ENCODE measurements at places on chromosomes 13 and 19.
A peak's percentile ranks its signal among the peaks of the same experiment; 100 is the strongest.

GRCh38 chr13:66501181-66501580 is 729.0 kb downstream of the PCDH9 start:
- no peak for DNase-seq

GRCh38 chr19:35031072-35031881 is 1.0 kb downstream of the SCN1B start:
- DNase-seq = peak; percentile 62

GRCh38 chr19:4493104-4493928 is 21.2 kb downstream of the HDGFL2 start:
- DNase-seq = no peak

DNA sequence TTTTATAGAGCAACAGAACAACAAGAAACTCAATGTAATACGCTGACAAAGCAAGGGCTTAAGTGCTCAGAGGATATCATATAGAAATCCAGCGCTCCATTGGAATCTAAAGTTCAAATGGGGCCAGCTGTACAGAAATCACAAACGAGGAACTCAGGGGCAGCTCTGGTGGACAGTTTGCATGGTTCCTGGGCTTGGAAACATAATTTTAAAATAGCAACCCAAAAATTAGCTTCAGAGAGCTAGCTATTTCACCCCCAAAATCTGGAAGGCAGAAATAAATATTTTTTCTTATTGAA is 19.2 kb upstream of the LATS2 start:
- no peak for DNase-seq

DNA sequence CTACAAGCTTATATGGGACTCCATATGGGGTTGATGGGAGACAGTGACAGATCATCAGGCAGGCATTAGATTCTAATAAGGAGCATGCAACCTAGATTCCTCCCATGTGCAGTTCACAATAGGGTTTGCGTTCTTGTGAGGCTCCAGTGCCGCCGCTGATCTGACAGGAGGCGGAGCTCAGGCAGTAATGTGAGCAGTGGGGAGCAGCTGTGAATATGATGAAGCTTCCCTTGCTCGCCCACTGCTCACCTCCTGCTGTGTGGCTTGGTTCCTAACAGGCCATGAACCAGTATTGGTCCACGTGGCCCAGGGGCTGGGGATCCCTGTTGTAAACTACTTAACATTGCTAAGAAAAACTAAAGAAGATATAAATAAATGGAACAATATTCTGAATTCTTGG is 378.4 kb downstream of the KCNRG start:
- no peak for DNase-seq

DNA sequence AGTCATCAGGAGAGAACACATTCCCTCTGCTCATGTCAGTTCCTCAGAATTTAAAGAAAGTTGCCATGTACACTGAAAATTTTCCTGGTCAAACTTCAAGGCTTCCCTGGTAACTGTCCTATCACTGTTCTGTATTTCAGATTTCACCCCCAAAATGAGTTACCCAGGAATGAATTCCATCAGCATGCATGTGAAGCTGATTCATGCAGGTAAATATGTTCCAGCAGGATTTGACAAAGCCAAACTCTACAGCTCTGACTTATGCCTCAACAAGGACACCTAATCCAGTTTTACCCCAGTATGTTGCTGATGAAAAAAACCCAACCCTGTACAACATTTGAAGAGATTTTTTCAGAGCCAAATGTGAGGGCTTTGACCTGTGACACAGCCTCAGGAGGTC is 21.5 kb downstream of the LIG4 start:
- DNase-seq = no peak

GRCh38 chr13:23440821-23441618 is 7.5 kb upstream of the SACS start:
- DNase-seq = peak; percentile 41

- DNase-seq = no peak
Observed at GRCh38 chr13:101880581-101880980, 428.1 kb downstream of the ITGBL1 start.

- DNase-seq = peak; percentile 88
Observed at GRCh38 chr19:17829855-17830566, 8.7 kb upstream of the INSL3 start.

DNA sequence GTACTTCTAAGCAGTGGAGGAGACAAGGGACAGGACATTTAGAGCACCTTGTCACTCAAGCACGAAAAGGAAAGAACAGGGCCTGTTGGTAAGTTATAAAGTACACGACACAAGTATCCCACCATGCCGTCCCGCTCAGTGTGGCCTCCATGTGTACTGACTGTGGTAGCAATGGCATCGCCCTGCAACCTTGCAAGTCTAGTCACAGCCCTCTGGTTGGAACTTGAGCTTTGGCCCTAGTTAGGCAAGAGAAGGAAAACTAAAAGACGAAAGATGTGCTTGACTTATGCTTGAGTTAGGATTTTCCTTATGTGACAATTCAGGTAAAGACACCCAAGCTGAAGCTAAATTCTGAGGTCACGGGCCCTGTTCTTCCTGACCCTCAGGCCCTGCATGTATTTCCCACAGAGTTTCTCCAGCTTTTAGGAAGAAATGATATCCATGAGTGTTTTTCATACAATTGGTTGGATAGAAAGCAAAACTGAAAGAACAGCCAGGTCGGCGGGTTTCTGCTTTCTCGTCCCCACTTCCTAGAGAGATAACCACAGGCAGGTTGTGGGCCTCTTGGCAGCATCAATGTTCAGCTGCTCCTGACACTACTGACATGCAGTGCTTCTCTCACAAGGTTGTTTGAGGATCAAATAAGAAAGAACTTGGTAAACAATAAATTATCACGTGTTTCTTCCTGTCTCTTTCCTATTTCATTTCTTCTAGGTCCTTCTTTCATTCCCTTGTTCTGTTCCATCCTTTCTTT is 216.2 kb downstream of the IRS2 start:
- DNase-seq = peak; percentile 45

GRCh38 chr19:16825312-16826052 is 3.7 kb upstream of the SIN3B start:
- DNase-seq = peak; percentile 35

DNA sequence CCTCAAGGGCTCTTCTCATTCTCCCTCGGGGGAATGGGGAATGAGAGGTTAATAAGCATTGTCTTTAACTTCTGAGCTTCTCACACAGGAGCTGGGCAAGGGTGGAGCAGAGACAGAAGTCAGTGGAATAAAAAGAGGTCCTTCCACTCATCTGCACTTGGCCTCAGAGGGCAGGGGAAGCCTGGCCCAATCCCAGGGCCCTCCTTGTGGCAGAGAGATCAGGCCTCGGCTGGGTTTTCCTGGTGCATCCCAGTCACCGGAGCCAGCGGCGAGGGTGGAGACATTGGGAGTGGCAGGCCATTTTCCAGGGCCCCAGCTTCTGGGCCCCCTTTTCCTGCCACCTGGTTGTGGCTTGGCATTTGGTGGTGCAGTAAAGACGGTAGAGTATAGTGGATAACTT is 10.6 kb downstream of the CALM3 start:
- no peak for DNase-seq

DNA sequence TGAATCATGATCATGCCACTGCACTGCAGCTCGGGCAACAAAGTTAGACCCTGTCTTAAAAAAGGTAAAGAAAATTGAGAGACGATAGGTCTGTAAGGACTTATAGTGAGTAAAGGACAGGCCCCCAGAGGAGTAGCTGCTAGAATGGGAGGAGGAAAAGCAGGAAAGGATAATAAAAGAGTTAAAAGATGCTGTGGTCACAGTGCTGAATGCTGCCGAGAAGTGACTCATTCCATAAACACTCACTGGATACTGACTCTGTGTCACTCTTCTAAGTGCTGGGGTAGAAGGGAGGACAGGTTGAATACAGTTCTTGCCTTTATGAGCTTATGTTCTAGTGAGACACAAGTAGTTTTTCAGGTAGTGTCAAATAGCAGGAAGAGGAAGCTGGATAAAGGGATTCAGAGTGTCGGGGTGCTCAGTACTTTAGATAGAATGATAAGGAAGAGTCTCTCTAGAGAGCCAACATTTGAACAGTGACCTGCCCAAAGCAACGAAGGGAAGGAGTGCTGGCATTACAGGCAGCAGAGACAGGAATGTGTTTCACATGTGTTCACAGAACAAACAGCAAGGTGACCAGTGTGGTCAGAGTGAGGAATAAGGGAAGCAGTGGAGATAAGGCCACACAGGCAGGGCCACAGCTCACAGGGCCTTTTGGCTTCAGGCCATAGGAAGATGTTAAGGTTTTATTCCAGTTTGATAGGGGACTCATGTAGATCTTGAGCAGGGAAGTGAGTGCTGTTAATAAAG is 1240.5 kb downstream of the UQCRFS1 start:
- DNase-seq = peak; percentile 14

DNA sequence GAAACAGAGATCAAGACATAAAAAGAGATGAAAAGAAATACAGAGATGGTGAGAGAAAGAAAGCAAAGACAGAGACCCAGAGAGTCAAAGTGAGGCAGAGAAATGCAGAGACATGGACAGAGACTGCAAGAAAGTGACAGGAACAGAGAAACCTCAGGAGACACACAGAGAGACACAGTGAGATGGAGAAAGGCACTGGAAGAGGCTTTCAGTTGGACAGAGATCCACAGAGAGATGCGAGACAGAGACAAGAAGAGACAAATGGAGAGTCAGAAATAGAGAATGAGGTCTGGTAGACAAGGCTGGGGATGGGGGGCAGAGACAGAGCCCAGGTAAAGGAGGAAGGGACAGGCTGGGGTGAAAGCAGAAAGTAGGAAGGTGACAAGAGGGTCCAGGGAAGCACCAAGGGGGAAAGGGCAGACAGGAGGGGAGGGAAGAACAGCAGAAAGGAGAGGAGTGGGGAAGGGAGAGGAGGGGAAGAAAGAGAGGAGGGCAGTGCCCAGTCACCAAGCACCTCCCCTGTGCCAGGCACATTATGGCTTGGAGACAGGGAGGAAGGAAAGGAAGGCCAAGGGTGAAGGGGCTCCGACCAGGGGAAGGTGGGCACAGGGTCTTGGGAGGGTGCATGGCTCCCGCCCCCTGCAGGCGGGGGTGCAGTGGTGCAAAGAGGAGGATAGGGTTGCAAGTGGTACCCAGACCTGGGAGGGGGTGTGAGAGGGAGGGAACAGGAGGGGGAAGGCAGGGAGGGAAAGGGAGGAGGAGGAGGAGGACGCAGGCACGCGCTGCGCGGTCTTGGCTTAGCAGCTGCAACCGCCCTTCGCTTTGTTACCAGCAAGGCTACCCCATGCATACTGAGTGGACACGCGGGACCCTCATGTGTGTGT is 38.4 kb downstream of the DEDD2 start:
- peak; percentile 34 for DNase-seq

DNA sequence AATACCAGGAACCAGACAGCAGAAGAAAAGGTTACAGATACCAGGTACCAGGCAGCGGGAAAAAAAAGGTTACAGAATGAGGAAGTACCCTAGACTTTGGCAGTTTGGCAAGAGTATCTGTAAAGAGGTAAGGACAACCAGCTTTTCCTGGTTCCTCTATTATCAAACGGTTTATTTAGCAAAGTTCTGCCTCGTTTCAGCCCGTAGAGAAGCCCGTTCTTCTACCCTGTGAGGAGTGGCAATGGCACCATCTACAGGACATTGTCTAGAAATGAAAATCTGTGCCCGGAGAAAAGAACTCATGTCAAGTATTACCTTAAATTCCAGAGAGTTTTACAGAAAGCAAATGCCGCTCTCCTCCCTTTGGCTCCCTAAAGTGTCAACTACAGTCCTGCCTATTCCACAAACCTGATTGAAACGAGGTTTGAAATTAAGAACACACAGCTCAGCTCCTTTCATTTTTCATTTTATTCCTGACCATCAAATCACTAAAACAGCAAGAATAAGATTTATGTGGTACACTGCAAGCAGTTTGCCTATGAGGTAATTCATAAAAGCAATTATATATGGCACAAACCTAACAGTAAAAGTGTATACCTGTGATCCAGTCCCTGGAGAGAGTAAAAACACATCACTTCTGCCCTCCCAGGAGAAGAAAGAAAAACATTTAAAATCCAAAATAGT is 226.3 kb downstream of the SLC7A1 start:
- DNase-seq = peak; percentile 81

GRCh38 chr13:111902726-111903125 is 164.2 kb upstream of the SOX1 start:
- DNase-seq = no peak

DNA sequence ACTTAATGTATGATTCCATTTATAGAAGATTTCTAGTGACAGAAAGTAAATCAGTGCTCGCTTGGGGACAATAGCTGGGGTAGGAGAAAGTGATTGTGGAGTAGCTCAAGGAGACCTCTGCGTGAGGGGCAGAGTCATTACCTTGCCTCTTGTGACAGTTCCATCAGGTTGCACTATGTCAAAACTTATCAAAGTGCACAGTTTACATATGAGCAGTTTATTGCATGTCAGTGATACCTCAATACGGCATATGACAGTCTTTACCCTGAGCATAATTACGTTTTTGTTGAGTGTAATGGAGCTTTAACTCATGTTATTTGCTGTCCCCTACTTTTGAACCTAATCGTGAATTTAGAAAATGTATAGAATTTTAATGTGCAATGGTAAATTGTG is 15.0 kb downstream of the ARHGEF7 start:
- no peak for DNase-seq

GRCh38 chr13:109191413-109191812 is 562.0 kb downstream of the MYO16 start:
- DNase-seq = no peak

- no peak for DNase-seq
Observed at GRCh38 chr13:100536643-100537180, 51.9 kb downstream of the GGACT start.

DNA sequence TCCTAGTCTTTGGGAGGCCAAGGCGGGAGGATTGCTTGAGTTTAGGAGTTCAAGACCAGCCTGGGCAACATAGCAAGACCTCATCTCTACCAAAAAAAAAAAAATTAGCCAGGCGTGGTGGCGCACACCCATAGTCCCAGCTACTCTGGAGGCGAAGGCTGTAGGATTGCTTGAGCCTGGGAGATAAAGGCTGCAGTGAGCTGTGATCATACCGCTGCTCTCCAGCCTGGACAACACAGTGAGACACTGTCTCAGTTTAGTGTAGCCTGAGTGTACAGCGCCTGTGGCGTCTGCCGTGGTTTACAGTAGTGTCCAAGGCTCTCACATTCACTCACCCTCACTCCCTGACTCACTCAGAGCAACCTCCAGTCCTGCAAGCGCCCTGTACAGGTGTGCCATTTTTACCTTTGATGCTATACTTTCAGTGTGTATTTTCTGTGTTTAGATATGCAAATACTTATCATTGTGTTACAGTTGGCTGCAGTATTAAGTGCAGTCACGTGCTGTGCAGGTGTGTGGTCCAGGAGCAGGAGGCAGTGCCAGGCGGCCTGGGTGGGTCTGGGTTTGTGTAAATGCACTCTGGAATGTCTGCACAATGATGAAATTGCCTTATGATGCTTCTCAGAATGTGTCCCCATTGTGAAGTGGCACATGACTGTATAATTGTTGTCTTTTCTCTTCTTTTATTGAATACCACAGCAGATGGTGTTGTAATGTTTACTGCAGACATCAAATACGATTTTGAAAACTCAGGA is 36.1 kb upstream of the DCUN1D2 start:
- peak; percentile 87 for DNase-seq

GRCh38 chr13:58852076-58852475 is 1220.5 kb downstream of the PCDH17 start:
- DNase-seq = no peak

DNA sequence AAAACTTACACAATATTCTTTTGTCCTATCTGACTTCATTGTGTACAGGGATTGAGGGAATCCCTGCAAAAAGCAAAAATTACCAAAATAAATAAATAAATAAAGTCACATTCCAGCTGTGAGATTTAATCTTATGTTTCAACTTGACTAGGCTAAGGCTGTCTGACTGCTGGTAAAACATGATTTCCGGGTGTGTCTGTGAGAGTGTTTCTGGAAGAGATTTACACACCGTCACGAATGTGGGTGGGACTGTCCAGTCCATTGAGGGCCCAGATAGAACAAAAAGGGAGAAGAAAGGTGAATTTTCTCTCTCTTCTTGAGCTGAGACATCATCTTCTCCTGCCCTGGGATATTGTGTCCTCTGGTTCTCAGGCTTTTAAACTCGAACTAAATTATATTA is 166.1 kb downstream of the LIG4 start:
- DNase-seq = no peak

All from DMS53 (cell line).